ENCODE measurements at places on chromosomes 16 and 17. TPM values are rescaled to one million over a fixed set of nuclear protein-coding genes. Genes with fewer than 3 reads are reported as not detected.

GRCh38 chr17:71464751-71465150, 656.1 kb upstream of the SOX9 start:
- ATAC-seq, result no peak

GRCh38 chr16:56848029-56848936, 16.7 kb upstream of the SLC12A3 start:
- peak; percentile 19 for ATAC-seq

GRCh38 chr17:39237586-39237985, 11.8 kb upstream of the STAC2 start:
- ATAC-seq, result no peak

Gene PLA2G10
- total RNA-seq, result not detected

GRCh38 chr17:80071116-80071841, 30.1 kb upstream of the GAA start:
- peak; percentile 34 for ATAC-seq

- no peak for ATAC-seq
Observed at GRCh38 chr17:48014595-48015111, 22.9 kb downstream of the COPZ2 start.

- no peak for ATAC-seq
Observed at GRCh38 chr17:68834328-68834836, 120.8 kb downstream of the ABCA8 start.

DNA sequence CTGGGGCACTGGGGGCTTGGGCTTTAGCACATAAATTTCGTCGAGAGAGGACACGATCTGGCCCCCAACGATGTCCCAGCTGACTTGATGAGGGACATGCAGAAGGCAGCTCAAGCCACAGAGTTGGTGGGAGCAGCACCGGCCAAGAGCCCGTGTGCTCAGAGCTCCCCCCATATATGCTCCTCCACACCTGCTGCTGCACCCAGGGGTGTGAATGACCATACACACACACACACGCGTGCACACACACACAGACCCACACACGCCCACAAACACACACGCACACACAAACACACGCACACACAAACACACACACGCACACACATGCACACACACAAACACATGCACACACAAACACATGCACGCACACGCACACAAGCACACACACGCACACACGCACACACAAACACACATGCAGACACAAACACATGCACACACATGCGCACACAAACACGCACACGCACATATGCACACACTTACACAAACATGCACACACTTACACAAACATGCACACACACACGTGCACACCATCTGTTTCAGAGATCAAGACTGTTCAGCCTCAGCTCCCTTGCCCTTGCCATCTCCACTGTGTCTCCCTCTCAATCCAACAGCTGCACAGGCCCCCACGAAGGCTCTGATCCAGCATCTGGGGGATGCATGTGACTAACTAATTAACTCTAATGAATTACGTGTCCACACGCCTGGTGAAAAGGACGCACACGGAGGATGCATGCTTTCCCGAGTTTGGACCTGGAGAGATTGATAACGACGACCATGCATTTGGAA, 85.6 kb upstream of the TNRC6C start:
- ATAC-seq, result no peak

DNA sequence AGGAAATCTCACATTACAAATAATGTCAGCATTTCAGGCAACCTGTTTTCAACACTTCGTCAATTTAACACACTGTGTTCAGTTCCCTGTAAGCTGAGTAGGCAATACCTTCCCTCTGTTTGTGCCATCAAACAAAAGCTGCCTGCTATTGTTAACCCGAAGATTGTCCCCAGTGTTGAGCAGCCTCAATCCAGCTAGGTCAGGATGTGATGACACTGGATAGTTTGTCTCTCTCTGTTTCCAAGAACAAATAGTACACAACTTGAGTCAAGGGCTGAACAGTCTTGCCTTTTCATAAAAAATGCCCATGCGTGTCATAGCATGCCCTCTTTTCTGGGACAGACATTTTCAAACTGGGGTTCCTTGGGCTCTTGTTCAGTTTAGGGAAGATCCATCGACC, 36.4 kb downstream of the HSD17B2 start:
- ATAC-seq, result peak; percentile 65

Gene EFNB3
- 1.6 TPM for total RNA-seq

DNA sequence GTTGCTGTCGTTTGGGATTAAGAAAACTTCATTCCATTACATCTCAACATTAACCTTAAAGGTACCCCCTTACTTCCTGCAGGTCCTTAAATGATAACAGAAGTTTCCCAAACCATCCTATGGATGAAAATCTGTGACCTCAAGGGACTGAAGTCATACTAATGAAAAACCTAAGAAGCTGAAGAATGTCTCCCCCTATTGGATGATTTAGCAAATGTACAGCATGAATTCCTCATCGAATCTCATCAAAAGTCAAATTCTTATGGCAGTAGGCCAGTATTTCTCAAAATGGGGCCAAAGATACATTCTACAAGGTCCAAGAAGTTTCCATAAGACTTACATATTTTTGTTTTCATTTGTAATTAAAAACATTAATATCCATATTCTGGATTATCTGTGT, 13.5 kb downstream of the SCO1 start:
- ATAC-seq, result no peak

Gene NECAB2
- total RNA-seq, result not detected

Gene OMG
- total RNA-seq, result not detected

DNA sequence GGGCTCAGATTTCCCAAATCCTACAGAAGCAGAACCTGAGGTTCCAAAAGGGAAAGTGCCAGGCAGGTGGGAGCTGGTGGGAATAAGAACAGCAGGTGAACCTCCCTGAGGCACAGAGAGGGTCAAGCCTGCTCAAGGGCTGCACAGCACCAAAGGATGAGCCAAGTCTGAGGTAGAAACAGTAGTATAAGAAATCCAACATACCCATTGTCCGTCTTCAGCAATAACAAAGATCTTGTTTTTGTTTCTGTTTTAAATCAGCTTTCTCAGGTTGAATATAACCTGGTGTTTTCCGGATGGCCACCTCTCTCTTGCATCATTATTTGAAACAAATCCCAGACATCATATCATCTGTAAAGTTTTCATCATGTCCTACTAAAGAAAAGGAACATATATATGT, 10.6 kb upstream of the CES3 start:
- no peak for ATAC-seq

Gene LRRC75A
- total RNA-seq, result 0.08 TPM

- peak; percentile 50 for ATAC-seq
Observed at GRCh38 chr17:43398724-43399595, at the start of gene ARL4D. Gene ARL4D, plus strand, starts transcription at chr17:43398993. Its CDS starts 740 bp downstream, at chr17:43399733.

Gene EMP2
- 208 TPM for total RNA-seq

Gene HOXB8
- not detected for total RNA-seq

Gene HBM
- total RNA-seq, result not detected

All from esophagus mucosa (tissue), 1 donor.